SHP77 (cell line): ENCODE measurements at places on chromosomes 2 and 18.

- DNase-seq = no peak
These were observed 72.7 kb upstream of the MGAT5 start for GRCh38 chr2:134181219-134181618.

- no peak for DNase-seq
These were observed 30.8 kb downstream of the CREG2 start for GRCh38 chr2:101356521-101356920.

DNA sequence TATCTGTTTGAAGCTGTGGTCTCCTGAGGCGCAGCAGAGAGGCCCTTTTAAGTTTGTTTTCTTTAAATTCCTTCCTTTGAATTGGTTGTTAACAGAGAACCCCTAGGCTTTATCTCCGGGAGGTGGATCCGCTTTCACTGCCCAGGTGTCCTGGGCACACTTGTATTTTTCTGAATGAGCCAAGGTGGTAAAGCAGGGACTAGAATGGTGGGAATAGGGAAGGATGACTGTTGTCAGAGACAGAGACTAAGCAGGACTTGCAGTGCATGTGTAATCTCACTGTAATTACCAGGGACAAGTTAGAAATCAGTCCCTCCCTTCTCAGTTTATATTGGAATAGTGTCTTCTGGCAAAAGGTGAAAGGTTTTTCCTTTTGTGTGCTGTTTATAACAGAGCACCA is 72.8 kb downstream of the PHLPP1 start:
- no peak for DNase-seq

DNA sequence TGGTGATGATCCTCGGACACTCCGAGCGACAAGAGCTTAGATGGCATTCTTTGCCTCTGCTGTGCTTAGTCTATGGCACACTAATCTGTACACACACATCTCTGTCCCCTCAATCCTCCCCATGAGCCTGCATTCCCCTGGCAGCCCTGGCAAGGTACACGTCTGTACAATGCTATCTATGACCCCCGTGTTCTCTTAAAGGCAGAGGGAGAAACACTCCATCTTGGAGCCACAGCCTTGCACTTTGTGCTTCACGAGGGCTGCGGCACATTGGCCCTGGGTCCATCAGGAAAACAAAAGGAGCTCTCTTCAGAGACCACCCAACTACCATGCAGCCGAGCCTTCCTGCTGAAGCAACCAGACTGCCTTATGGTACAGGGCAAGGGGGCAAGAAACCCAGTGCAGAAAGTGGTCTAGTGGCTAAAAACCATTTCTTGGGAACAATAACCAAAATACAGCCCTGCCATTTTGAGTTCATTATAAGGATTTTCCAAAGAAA is 42.5 kb downstream of the STEAP3 start:
- no peak for DNase-seq

- no peak for DNase-seq
These were observed 232.6 kb downstream of the EN1 start for GRCh38 chr2:118614841-118615271.

DNA sequence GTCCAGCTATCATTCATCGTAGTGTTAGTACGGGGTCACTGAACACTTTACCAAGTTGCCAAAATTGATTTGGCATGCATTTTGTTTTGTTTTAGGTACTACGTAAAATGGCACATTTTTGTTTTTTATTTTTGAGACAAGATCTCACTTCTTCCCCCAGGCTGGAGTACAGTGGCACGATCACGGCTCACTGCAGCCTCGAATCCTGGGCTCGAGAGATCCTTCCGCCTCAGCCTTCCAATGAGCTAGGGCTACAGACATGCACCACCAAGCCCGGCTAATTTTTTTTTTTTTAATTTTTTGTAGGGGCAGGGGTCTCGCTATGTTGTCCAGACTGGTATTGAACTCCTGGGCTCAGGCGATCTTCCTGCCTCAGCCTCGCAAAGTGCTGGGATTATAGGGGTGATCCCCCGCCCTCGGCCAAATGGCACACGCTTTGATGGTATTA is 786 bp downstream of the TAF1B start:
- peak; percentile 33 for DNase-seq

- no peak for DNase-seq
These were observed 75.7 kb downstream of the MYO5B start for GRCh38 chr18:50119296-50119695.

DNA sequence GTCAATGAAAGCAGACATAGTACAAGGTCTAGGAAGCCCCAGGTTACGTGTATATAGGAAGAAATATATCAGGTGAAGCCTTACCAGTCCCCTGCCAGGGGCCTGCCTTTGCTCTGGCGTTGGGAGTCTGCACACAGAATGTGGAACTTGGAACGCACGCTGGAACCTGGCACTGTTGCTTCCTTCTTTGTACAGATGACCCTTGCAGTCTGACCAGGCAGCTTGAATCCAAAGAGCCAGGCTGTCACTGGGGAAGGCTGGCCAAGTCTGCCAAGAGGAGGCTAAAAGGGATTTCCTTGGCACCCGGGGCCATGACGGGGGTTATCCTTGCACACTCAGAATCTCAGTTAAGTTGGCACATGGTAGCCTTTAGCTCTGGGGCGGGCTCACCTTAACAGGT is 39.5 kb downstream of the TMEM247 start:
- DNase-seq = no peak
